B cell (primary cell): ENCODE measurements at places on chromosomes 7 and 10.

DNA sequence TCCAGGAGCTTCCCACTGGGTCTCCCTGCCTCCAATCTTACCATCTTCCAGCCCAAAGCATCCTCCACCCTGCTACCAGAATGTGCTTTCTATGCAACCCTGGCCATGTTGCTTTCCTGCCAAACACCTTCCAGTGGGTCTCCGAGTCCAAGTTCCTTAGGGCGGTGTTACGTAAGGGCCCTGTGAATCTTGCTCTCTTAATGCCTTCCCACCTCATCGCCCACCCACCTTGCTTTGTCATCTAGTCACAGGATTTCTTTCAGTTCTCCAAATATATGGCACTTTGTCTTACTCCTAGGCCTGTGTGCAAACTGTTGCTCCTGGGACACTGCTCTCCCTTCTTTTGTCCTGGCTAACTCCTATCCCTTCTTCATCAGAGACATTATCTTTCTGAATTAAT, 344.5 kb downstream of the RPS24 start:
- DNase-seq, result no peak
- H3K27me3 ChIP-seq, result no peaks in the 10 kb centered on the region
- no peaks in the 10 kb centered on the region for H3K36me3 ChIP-seq
- no peak overlapping the region for H3K27ac ChIP-seq

DNA sequence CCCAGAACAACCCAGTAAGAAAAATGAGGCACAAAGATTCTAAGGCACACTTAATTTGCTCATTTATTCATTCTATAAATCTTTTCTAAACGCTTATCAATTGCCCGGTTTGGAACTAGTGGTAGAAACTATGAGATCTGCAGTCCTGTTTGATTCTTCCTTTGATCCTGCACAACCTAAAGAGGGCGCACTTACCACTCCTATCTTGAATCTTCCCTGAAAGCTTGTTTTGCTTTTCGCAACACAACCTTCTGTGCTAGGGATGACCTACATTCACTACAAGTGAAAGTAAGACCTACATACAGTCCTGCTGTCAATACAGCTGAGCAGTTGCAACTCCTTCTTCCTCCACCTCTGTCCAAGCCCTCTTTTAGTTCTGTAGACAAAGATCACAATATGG, 12.6 kb upstream of the ARL4A start:
- no peak overlapping the region for H3K27ac ChIP-seq
- peaks cover 25% of the 10 kb centered on the region for H3K4me1 ChIP-seq
- no peaks in the 10 kb centered on the region for H3K27me3 ChIP-seq
- H3K36me3 ChIP-seq, result no peaks in the 10 kb centered on the region
- DNase-seq, result peak; percentile 66

DNA sequence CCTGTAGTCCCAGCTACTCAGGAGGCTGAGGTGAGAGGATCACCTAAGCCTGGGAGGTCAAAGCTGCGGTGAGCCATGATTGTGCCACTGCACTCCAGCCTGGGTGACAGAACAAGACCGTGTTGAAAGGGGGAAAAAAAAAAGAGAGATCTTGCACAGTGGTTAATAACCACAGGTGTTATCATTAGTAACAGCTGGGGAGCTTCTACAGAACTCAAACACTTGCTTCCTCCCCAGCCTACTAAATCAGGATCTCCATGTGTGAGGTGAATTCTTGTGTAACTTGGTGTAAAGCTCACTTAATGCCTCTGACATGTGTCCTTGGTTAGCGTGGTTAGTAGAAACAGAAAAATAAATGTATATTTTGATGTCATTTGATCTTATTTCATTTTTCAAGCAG, 43.9 kb upstream of the BMS1 start:
- no peaks in the 10 kb centered on the region for H3K27me3 ChIP-seq
- H3K4me1 ChIP-seq, result no peaks in the 10 kb centered on the region

- H3K36me3 ChIP-seq, result no peaks in the 10 kb centered on the region
- H3K4me1 ChIP-seq, result peaks cover 6% of the 10 kb centered on the region
- no peak overlapping the region for H3K27ac ChIP-seq
- no peak overlapping the region for H3K4me3 ChIP-seq
- H3K27me3 ChIP-seq, result no peaks in the 10 kb centered on the region
Measured at GRCh38 chr10:128001363-128001745, 94.5 kb downstream of the PTPRE start.

- no peak for DNase-seq
- no peaks in the 10 kb centered on the region for H3K36me3 ChIP-seq
- no peaks in the 10 kb centered on the region for H3K27me3 ChIP-seq
- peaks cover 61% of the 10 kb centered on the region for H3K4me1 ChIP-seq
Measured at GRCh38 chr10:96270571-96270970, 798 bp downstream of the BLNK start.

GRCh38 chr7:124839687-124840086, 74.1 kb upstream of the GPR37 start:
- DNase-seq, result no peak
- H3K4me1 ChIP-seq, result no peaks in the 10 kb centered on the region
- H3K27me3 ChIP-seq, result no peaks in the 10 kb centered on the region
- peaks cover 11% of the 10 kb centered on the region for H3K36me3 ChIP-seq

DNA sequence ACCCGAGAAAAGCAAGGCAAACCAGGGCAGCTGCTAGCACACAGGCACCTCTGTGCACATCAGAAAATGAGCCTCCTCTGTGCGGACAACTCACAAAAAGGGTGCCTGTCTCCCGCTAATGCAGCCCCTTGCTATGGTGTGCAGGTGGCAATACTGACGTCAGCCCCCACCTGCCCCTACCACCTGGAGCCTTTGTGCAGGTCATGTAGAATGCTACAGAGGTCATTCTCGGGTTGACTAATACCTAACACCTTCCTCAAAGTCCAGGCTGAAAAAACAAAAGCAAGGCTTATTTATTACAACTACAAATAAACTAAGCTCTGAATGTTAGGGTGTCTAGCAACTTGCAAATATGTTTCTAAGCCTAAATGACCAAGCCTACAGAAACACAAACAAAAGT, 13.9 kb downstream of the PIP4K2A start:
- H3K27me3 ChIP-seq, result no peaks in the 10 kb centered on the region
- peaks cover 55% of the 10 kb centered on the region for H3K4me1 ChIP-seq
- no peaks in the 10 kb centered on the region for H3K36me3 ChIP-seq
- peak; percentile 34 for DNase-seq

DNA sequence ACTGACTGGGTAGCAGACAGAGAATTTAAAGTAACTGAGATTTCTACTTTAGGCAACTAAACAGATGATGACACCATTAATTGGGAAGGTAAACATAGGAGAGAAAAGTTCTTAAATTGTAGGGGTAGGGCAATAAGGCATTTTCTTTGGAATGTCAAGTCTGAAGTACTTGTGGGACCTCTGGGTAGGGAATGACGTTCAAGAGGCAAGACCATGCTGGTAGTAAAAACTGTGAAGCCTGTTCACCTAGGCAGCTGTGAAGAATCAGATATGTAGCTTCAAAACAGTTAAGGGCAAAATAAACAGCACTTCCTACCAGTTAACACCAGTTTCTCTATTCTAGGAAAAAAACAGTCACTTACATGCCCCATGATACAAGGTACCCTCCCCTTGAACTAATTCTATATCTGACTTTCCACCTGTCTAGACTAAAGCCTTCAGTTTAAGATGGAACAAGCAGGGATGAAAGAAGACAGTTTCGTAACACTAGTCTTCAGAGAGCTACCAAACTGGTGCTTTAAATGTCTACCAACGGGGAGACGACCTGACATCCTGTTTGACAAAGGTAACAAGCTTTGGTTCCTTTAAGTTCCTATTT, 63.1 kb upstream of the KCNIP2 start:
- peaks cover 70% of the 10 kb centered on the region for H3K4me1 ChIP-seq
- no peak for DNase-seq
- no peaks in the 10 kb centered on the region for H3K27me3 ChIP-seq
- no peak overlapping the region for H3K4me3 ChIP-seq
- H3K27ac ChIP-seq, result peak overlapping the region; percentile 30

DNA sequence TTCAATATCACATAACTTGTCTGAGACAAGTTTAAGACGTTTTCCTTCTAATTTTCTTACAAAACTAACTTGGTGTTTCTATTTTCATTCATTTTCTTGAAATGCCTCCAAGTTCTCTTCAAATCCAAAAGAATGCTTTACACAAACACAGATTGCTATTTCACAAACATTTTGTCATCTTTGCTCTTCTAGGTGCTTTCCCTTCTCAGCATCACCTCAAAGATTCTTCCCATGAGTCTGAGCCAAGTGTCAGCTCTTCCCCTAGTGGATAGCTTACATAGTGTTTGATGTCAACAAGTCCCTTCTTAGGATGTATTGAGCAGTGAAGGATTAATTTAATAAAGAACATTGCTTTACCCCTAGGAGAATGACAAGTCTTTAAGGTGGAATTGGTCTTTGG, 38.1 kb upstream of the SEMA3A start:
- H3K4me1 ChIP-seq, result no peaks in the 10 kb centered on the region
- no peak overlapping the region for H3K27ac ChIP-seq
- H3K27me3 ChIP-seq, result no peaks in the 10 kb centered on the region
- H3K36me3 ChIP-seq, result no peaks in the 10 kb centered on the region

GRCh38 chr7:151661587-151661986, 141.9 kb upstream of the RHEB start:
- no peaks in the 10 kb centered on the region for H3K4me1 ChIP-seq
- H3K27me3 ChIP-seq, result no peaks in the 10 kb centered on the region
- H3K36me3 ChIP-seq, result no peaks in the 10 kb centered on the region
- no peak overlapping the region for H3K27ac ChIP-seq
- no peak for DNase-seq
- no peak overlapping the region for H3K4me3 ChIP-seq

GRCh38 chr10:76149602-76150138, 718.2 kb downstream of the LRMDA start:
- H3K27me3 ChIP-seq, result no peaks in the 10 kb centered on the region
- no peak for DNase-seq
- no peak overlapping the region for H3K4me3 ChIP-seq
- H3K4me1 ChIP-seq, result no peaks in the 10 kb centered on the region
- no peaks in the 10 kb centered on the region for H3K36me3 ChIP-seq
- no peak overlapping the region for H3K27ac ChIP-seq

- H3K4me1 ChIP-seq, result no peaks in the 10 kb centered on the region
- DNase-seq, result no peak
- H3K4me3 ChIP-seq, result no peak overlapping the region
- no peaks in the 10 kb centered on the region for H3K36me3 ChIP-seq
- H3K27ac ChIP-seq, result no peak overlapping the region
- H3K27me3 ChIP-seq, result no peaks in the 10 kb centered on the region
Measured at GRCh38 chr7:20348125-20348807, 17.6 kb downstream of the ITGB8 start.

GRCh38 chr10:87918254-87918859, 54.9 kb downstream of the PTEN start:
- H3K27ac ChIP-seq, result no peak overlapping the region
- H3K36me3 ChIP-seq, result peaks cover 8% of the 10 kb centered on the region
- no peaks in the 10 kb centered on the region for H3K27me3 ChIP-seq
- H3K4me1 ChIP-seq, result peaks cover 50% of the 10 kb centered on the region

DNA sequence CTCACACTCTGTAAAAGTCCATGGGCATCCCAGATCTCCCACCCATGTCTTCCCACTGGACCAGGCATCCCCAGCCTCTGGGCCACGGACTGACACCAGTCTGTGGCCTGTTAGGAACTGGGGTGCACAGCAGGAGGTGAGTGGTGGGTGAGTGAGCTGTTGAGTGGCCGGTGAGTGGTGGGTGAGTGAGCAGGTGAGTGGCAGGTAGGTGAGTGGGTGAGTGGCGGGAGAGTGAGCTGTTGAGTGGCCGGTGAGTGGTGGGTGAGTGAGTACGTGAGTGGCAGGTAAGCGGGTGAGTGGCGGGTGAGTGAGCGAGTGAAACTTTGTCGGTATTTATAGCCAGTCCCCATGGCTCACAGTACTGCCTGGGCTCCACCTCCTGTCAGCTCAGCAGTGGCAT, 471.2 kb downstream of the DNAJB6 start:
- no peak overlapping the region for H3K4me3 ChIP-seq
- no peaks in the 10 kb centered on the region for H3K36me3 ChIP-seq
- H3K27me3 ChIP-seq, result no peaks in the 10 kb centered on the region
- H3K4me1 ChIP-seq, result no peaks in the 10 kb centered on the region

DNA sequence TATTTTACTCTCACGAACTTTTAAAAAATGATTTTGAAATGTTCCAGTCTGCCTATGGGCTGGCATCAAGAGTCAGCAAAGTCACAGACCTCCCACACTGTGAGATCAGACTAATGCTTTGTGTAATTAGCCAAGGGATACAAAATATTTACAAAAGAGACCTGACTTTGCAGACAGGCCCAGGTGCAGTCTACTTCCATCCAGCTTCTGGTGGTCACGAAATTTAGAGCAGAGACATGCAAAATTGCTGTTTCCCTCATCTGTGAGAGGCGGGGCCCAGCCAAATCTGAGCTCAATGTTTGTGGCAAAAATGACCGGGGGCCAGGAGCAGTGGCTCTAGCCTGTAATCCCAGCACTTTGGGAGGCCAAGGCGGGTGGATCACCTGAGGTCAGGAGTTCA, 82.5 kb upstream of the PITRM1 start:
- H3K27ac ChIP-seq, result no peak overlapping the region
- no peaks in the 10 kb centered on the region for H3K4me1 ChIP-seq
- DNase-seq, result no peak
- H3K36me3 ChIP-seq, result no peaks in the 10 kb centered on the region

DNA sequence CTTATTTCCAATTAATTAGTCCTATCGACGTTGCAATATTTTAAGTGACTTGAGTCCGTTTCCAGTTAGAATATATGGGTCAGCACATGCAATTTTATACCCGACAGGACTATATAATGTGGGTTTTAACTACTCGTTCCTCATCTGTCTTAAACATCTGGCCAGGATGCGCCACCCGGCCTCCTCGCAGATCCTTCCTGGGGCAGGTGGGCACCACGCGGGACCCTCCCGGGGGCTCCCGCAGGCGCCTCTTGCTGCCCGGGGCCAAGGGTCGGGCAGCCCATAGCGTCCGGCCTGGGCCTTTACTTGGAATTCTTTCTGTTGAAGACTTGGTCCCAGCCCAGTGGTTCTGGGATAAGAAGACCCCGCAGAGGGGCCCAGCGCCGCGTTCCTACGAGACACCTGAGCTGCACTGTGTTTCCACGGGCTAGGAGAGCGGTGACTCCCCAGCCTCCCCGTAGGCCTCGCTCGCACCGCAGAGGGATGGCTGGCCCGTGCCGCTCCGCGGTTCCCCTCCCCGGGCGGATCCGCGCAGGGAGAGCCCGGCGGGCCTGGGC, 10.1 kb upstream of the MNX1 start:
- H3K27ac ChIP-seq, result no peak overlapping the region
- peaks cover 42% of the 10 kb centered on the region for H3K27me3 ChIP-seq
- no peaks in the 10 kb centered on the region for H3K36me3 ChIP-seq
- peaks cover 30% of the 10 kb centered on the region for H3K4me1 ChIP-seq
- no peak for DNase-seq
- no peak overlapping the region for H3K4me3 ChIP-seq

- H3K27ac ChIP-seq, result no peak overlapping the region
- peaks cover 15% of the 10 kb centered on the region for H3K4me1 ChIP-seq
- no peaks in the 10 kb centered on the region for H3K27me3 ChIP-seq
- no peaks in the 10 kb centered on the region for H3K36me3 ChIP-seq
- no peak overlapping the region for H3K4me3 ChIP-seq
Measured at GRCh38 chr7:156778201-156778600, 114.8 kb downstream of the LMBR1 start.

- peak overlapping the region; percentile 29 for H3K27ac ChIP-seq
- H3K27me3 ChIP-seq, result no peaks in the 10 kb centered on the region
- no peak overlapping the region for H3K4me3 ChIP-seq
Measured at GRCh38 chr10:48681740-48682139, 2.9 kb upstream of the WDFY4 start.
